Adipocyte (in vitro differentiated cells): ENCODE measurements at places on chromosomes 1 and 21.

DNA sequence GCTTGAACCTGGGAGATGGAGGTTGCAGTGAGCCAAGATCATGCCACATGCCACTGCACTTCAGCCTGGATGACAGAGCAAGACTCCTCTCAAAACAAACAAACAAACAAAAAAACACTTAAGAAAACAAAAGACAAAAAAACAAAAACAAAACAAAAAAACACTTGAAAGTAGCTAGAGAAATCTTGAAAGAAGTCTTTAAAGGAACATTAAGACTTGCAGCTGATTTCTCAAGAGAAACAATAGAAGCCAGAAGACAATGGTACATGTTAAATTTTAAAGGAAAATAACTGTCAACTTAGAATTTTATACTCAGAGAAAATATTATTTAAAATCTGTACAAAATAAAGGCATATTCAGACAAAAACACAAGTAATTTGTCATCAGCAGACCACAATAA is 71.3 kb downstream of the HLX start:
- no peak for DNase-seq

DNA sequence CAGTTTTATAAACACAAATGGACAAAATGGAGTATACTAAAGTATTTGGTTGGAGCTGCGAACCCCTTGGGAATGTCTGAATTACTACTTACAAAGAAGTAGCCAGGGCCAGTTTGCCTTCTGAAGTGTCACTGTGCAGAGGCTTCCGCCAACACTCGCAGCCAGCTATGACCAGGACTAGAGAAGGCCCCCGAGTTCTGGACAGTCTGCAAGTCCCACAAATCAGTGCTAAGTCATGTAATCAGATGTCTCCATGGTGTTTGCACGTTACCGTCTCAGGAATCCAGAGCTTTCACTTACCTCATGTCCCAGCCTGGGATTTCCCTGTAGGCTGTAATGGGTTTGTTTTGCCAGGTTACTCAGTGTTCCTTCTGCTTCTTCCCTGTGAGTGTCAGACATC is 106.6 kb upstream of the SPAG17 start:
- DNase-seq: no peak

DNA sequence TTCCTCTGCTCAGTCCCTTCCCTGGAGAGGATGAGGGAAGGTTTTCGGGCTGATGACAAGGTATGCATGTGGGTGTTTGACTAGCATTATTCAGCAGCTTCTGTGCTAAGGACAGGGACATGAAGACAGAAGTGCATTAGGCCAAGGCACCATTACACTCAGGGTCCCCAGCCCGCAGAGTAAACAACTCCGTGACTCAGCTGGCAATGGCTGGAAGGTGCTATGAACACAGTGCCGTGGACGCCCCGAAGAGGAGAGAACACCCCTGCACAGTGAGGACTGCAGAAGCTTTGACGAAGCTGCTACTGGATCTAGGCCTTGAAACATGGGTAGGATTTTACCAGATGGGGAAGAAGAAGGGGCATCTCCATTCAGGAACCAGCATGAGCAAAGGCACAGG is 13.7 kb upstream of the EPS8L3 start:
- no peak for DNase-seq

DNA sequence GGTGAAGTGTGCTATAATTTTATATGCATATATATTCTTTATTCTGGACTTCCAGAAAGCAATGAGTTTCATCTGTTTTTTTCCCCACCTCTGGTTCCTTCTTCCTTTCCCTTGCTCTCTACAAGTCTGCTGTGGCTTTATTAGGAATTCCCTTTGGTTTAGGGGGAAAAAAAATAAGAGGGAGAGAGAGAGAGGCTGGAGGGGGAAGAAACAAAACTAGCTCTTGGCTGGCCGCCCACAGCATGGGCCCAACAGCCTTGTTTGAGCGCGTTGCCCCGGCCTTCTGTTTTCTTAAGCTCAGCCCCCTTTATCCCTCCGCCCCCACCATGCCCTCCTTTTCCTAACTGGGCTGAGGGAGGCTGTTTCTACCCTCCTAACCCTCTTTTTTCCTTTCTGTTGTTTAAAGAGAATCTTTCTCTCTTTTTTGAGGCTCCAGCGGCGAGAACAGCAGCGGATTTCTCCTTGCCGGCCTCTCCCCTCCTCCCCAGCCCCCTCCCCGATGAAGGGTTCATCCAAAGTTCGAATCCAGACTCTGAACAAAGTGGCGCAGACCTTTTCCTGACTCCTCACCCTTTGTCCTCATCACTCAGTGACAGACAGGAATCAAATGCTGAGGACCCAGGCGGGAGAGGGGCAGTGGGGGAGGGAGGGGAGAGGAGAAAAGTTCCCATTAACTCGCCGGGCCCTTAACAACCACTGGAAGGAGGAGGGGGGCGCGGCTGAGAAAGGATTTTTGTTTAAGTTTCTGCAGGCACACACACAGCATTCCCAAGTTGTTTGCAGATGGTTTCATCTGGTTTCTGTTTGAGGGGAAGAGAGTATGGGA is 29.7 kb downstream of the PBX1 start:
- DNase-seq: peak; percentile 87

DNA sequence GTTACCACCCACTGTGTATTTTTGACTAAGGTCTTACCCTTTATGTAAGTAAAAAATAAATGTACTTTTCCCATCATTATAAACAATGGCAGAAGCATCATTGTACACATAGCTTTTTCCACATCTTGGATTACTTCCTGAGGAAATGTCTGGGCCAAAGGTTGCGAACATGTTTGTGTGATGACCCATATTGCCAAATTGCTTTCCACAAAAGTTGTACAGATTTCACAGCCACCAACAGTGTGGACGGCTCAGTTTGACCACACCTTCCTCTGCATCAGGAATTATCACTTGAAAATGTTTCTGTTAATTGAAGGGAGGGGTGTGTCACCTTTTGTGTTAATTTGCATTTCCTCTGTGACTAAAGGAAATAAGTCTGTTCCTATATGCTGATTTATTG is 25.7 kb downstream of the AKNAD1 start:
- peak; percentile 67 for DNase-seq

- no peak for DNase-seq
Observed at GRCh38 chr1:239757716-239758115, 334.0 kb upstream of the FMN2 start.

GRCh38 chr21:44579833-44580144 is 615 bp downstream of the KRTAP10-5 start:
- DNase-seq: no peak

DNA sequence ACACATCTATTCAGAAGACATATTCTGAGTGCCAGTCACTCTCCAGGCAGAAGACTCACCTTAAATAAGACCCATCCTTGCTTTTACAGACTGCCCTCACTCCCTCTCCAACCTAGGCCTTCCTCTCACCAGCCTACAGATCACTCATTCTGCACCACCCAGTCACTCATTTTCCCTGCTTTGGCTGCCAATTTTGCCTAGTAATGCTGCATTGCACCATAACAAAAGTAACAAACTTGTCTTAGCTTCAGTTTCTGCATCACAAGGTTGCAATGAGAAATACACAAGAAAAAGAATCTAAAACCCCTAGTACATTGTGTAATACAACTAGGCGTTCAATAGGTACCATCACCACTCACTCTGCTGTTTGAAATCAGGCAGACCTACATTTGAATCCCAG is 292.4 kb downstream of the PLPP3 start:
- DNase-seq: peak; percentile 47

DNA sequence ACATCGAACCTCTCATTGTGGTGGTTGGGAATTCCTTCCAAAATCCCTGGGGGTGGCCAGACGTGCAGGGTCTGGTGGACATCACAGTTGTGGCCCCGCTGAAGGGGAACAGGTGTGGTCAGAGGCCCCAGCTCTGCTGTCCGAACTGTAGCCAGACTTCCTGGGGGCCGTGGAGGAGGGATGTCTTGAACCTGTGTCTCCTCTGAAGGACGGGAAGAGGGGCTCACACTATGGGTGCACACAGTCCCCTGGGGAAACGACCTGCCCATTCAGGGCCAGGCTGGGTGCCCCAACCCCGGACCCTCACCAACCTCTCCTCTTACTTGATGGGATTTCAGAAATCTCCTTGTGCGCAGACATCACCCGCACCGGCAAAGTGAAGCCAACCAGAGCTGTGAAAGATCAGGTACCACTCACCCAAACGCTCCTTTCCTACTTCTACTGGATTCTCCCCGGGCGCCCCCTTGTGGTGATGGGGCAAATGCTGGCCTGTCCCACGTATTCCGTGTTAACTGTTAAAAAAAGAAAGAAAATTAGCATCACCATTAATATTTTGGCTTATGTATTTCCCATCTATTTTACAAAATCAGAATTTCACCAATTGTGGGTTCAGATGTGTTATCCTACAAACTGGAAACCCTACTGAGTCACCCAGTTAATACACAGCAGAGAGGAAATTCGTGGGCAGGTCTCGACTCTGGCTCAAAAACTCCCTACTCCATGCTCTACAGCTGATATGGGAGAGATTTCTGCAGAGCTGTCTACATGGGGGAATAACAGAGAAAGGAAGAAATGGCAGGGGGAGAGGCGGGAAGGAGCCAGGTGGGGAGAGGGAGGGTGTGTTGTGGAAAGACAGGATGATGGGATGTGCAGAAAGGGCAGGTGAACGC is 28.1 kb downstream of the PADI4 start:
- DNase-seq: peak; percentile 77

GRCh38 chr1:96643519-96643918 is 78.1 kb upstream of the PTBP2 start:
- DNase-seq: no peak

DNA sequence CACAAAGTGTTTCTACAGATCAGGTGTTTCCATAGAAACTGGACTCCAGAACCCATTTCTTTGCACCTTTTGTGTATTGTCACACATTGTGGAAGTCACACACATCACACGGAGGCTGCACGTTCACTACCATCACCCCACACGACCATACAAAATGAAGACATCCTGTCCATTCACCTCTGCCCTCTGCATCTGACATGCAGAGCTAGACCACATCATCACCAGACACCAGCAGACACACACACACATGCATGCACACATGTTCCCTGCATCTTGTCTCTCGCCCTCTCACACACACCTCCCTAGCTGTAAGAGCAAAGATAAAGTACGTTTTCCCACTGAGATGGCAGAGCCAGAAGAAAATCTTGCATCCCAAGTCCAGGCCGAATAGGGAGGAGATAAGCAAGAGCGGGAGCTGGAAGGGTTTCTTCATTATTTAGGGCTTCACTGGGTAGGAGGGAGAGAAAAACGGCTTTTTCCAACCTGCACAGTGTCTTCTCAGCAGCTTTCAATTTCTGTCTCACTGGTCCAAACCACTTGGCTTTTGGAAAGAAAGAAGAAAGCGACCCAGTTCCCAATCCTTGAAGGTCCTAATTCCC is 709 bp downstream of the PRELP start:
- no peak for DNase-seq

- no peak for DNase-seq
Observed at GRCh38 chr1:167821969-167822685, 91.8 kb downstream of the ADCY10 start.

DNA sequence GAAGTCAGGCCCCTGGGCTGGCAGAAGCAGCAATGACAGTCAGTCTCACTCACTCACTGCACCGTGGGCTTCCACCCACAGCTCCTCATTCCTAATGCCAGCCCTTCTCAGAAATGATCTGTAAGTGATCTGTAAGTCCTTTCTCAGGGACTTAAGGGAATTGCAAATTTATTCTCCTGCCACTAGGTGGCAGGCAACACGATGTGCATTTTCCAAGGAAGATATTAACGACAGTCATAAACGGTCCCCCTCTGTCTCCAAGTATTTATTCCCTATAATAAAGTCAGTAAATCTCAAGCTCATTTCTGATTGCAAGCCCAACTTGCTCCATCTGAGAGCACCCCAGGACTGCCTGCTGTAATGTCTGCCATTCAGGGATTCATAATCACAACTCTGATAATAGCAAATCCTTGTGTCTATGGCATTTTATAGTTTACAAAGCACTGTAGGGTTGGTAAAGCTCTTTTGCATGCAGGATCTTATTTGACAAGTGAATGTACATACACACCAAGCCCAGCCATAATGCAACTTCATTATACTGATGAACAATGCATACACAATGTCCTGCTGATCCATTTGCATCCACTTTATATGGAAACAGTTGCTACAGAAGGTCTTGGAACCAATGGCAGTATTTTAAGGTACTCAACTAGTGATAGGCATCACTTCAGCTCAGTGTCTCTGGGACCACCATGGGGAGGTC is 380.5 kb upstream of the CAMK1G start:
- DNase-seq: peak; percentile 78

GRCh38 chr1:165376041-165376810 is 19.7 kb upstream of the LMX1A start:
- peak; percentile 77 for DNase-seq

DNA sequence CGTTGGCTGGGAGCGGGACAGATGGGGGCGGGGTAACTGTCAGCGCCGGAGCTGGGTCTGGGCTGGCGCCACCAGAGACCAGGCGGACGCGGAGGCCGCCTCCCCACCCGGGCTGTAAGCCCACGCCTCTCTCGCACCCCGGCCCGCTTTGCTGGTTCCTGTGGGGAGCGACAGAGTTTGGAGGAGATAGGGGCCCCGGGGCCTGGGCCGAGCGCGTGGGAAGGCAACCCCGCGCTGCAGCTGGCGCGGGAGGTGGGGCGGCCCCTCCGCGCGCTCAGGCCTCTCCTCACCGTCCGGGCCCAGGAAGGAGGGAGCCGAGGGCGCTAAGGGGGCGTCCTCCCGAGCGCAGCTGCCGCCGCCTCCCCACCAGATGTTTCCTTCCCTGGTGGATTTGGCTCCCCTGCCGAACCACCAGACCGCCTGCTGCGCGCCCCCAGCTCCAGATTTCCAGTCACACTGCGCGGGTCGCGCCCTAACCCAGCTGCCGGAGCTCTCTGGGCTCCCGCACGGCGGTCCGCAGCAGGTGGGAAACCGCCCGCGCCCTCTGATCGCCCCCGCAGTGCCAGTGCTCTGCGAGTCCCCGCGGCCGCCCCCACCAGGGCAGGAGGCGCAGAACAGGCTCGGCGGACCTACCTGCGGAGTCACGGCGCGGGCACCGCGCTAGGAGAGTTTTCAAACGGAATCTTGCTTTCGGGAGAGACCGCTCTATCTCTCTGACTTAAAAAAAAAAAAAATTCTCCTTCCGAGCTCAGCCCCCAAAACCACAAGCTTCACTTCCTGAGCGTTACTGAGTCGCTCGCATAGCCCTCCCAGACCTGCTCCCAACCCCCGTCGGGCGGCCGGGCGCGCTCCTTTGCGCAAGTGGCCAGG is 1.1 kb downstream of the GFI1 start:
- DNase-seq: peak; percentile 38
